ENCODE measurements at places on chromosomes 16 and 17. TPM values are rescaled to one million over a fixed set of nuclear protein-coding genes. Genes with fewer than 3 reads are reported as not detected.

- peak; percentile 93 for DNase-seq
Measured at GRCh38 chr17:5516060-5516792, 29.9 kb downstream of the MIS12 start.

The TP53TG3B gene
- total RNA-seq: not detected

DNA sequence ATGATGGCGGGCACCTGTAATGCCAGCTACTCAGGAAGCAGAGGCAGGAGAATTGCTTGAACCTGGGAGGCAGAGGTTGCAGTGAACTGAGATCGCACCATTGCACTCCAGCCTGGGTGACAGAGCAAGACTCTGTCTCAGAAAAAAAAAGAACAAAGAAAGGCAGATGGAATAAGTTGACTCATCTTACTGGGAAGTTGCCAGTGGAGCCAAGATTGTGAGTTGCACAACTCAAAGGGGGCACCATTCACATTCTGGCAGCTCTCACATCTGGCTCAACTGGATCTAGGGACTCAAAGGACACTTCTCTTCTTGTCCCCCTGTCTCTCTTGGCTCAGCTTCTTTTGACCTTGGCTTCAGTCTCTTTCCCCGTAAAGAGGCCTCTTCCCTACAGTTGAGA, 53.7 kb upstream of the ETV4 start:
- peak; percentile 82 for DNase-seq

DNA sequence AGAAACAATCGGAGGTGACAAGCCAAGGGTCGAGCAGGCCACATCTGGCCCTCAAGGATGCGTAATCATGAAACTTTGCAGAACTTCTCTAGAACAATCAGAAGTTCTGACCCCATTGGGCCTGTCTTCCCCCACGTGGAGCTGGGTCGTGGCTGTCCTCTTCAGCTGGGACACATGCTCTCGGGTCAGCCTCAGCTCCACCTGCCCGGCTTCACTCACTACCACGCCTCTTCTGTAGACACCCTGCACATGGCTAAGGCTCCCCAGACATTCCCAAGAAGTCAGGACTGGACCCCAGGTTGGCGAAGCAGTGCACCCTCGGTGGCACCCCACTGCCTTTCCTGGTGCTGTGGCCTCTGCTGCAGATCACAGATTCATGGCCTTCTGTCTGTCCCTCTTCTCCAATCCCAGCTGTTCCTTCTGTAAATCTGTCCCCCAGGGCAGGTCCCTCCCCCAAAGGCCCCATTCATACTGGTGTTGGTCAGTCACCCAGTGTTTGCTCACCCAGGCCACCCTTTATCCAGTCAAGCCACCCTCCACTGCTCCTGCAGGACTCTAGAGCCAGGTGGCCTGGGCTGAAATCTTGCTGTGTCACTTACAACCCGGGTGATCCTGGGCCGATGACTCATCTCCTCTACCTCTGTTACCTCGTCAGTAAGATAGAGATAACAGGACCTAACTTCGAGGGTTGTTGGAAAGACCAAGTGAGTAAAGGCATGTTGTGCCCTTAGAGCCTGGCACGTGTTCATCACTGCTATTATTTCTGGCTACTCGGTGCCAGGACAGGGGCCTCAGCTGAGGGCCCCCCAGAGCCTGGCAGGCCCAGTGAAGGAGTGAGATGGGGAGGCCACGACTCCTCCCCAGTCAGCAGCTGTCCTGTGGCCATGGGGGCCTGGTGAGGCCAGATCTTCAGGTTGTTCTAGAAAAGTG, 1.4 kb upstream of the SLC5A11 start:
- DNase-seq: no peak

The ZG16B gene
- total RNA-seq: not detected

The INCA1 gene
- total RNA-seq: not detected

The CXCL16 gene
- 0.57 TPM for total RNA-seq

DNA sequence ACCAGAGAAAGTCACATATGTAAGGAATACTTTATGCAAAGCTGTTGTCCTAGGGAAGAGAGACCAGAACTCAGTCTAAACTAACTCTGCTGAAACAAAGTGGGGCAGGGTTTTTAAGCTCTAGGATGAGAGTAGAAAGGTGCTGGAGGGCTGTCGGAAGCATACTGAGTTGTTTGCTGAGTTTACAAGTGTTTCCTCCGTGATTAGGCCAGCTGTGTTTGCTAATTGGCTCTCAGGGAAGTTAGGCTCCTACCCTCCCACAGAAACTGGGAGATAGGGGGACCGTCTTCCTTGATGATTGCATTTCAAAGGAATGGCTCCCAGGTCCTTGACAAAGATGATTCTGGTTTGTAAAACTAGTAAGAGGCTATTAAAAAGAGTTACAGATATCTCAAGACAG, 24.4 kb upstream of the CRYM start:
- peak; percentile 16 for DNase-seq

The GJC1 gene
- 8.2 TPM for total RNA-seq

DNA sequence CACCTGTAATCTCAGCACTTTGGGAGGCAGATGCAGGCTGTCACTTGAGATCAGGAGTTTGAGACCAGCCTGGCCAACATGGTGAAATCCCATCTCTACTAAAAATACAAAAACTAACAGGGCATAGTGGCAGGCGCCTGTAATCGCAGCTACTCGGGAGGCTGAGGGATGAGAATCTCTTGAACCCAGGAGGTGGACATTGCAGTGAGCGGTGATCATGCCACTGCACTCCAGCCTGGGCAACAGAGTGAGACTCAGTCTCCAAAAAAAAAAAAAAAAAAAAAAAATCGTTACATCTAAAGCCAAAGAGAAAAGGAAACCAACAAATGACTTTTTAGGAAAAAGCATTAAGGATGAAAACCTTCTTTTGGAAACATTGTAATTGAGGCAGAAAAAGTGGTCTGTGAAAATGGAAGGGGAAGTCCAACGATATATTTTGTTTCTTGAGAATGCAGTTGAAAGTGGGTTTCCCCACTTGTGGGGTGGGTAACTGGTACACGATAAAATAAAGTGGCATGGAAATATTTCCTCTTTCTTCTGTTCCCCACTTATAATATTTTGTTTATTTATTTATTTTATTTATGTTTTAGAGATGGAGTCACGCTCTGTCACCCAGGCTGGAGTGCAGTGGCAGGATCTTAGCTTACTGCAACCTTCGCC, 2.6 kb downstream of the SNX29 start:
- no peak for DNase-seq

The APOBR gene
- not detected for total RNA-seq

- peak; percentile 93 for DNase-seq
Measured at GRCh38 chr17:40038882-40039513, 15.2 kb downstream of the MED24 start.

GRCh38 chr17:51647067-51647466, 386.7 kb downstream of the UTP18 start:
- no peak for DNase-seq

The MEAK7 gene
- 7.8 TPM for total RNA-seq

The NAGPA gene
- total RNA-seq: 14.4 TPM

- no peak for DNase-seq
Measured at GRCh38 chr17:27519550-27519949, 63.3 kb downstream of the KSR1 start.

The GRB7 gene
- total RNA-seq: not detected

The CDRT15 gene
- total RNA-seq: not detected

The CACNG1 gene
- 142 TPM for total RNA-seq

DNA sequence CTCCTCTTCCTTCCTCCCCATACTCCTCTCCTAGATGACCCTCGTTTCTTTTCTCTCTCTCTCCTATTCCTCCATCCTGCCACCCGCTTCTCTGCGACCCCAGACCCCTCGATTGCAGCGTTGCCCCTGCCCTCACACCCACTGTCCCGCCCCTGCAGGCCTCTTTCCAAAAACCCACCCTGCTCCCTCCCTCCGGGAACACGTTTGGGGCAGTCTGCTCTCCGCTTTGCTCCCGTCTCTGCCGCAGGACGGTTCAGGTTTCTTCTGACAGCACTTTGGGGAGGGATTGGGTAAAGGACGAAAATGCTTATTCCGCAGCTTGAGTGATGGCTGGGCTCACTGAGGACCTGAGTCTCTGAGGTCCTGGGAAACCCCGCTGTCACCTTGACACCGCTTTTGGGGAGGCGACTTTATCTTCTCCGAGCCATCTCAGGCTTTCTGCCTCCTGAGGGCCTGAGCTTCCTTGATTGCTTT, 690 bp downstream of the NDE1 start:
- peak; percentile 36 for DNase-seq

The MT1F gene
- not detected for total RNA-seq

GRCh38 chr16:57235128-57236021, 9.7 kb upstream of the ARL2BP start:
- DNase-seq: no peak
